ENCODE measurements at places on chromosomes 2 and 18.

- DNase-seq = no peak
Measured at GRCh38 chr2:32732120-32732519, 104.3 kb downstream of the TTC27 start.

DNA sequence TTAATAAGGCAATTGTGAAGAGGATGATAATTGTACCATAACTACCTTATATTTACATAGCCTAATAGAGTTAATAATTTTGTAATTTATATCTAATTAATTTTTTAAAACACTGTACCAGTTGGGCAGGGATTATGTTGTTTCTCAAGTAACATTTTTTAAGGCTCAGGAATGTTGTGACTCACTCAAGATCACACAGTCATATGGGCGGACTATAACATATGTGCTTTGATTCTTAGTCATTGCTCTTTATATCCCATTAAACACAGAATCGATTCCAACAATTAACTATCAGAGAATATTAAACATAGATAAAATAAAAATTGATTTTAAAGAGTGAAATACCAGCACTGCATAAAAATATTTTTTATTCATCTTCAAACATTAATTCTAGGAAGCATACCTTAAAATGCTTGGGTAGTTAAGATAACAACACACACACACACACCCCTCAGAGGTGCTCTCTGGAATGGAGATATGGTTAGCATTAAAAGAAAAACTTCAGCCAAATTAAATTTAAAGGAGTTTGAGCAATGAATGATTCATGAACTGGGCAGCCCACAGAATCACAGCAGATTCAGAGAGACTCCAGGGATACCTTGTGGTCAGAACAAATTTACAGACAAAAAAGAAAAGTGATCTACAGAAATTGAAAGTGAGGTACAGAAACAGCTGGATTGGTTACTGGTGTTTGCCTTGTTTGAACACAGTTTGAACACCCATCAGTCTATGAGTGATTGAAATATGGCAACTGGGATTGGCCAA lies 869.4 kb upstream of the ID2 start:
- DNase-seq = no peak

GRCh38 chr18:64275593-64276300 lies 126.9 kb upstream of the LINC00305 start:
- DNase-seq = no peak

DNA sequence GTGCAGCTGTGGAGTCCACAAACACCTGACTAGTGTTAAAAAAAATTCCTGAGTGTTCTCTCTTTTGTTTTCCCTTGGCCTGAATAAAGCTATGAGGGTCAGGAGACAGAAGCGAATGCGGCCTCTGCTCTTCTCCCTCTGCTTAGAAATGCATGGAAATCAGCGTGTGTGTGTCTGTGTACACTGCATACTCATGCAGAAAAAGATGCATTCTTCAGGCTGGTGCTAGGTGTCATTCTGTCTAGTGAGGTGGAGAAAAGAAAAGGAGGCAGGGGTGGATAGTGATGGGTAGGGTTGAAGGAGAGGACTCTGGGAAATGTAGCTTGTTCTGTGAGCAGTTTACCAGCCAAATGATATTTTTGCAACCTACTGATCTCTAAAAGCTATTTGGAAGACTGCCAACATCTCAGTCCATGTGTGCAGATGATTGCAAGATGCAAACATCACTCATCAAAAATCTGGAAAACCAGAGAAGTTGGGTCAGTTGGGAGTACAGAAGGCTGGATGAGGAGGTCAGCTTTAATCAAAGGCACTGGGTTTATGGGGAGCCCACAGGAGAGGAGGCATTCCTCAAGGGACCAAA lies 177.7 kb downstream of the INSIG2 start:
- no peak for DNase-seq

DNA sequence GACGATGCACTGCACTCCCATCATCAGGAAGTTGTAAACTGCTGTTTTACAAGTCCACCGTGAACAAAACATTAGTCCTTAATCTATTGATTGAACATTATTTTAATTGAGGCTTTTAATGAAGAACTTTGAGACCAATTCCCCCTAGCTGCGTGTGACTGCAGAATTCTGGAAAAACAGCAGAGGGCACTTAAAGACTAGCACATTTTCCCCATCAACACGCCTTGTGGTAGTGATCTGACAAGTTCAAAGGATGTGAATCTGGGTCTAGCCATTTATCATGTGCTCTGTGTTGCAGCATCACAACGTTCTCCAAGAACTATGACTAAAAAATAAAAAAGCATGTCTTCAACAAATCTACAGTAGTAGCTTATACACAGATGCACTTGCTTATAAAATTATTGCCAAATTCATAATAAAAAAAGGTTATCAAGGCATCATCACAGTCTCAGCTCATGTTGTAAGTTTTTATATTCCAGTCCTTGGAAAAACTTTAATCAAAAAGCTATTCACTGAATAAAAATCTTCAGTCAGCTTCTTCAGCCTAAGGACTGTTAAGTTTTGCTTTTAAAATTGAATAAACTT lies 35.8 kb downstream of the SKOR2 start:
- DNase-seq = no peak

GRCh38 chr2:181426672-181427071 lies 30.5 kb upstream of the ITGA4 start:
- DNase-seq = no peak

- DNase-seq = no peak
Measured at GRCh38 chr2:210630873-210631560, 74.6 kb downstream of the CPS1 start.

DNA sequence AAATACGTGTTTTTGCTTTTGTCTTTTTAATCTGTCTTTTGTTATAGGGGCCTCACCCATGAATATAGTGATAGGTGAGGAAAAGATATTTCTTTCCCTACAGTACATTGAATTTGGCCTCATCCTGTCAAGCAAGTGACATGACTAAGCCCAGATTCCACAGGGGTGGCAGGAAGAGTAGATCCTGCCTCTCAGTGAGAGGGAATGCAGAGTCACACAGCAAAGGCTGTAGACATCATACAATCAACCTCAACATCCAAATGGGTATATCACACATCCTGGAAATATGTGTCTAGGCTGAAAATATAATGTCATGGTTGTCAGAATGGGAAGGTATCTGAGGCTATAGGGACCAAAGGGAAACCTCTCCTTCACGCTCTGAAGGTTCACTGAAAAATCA lies 269.6 kb downstream of the CDH20 start:
- DNase-seq = no peak

DNA sequence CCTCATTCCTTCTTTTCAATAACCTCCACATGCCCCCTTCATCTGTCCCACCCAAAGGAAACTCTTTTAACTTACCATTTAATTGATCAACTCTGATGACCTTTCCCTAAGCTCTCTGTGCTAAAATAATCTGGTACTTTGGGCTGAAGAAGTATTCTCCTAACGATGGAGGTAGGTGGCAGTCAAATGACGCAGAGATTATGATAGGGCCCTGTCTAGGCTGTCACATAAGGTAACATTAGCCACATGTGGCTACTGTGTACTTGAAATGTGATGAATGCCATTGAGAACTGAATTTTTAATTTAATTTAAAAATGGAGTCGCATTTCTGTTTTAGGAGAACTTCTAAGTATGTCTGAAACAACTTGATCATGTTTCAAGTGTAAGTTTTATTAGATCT lies 140.5 kb upstream of the TNP1 start:
- DNase-seq = no peak

- DNase-seq = no peak
Measured at GRCh38 chr2:210593166-210593565, 36.8 kb downstream of the CPS1 start.

DNA sequence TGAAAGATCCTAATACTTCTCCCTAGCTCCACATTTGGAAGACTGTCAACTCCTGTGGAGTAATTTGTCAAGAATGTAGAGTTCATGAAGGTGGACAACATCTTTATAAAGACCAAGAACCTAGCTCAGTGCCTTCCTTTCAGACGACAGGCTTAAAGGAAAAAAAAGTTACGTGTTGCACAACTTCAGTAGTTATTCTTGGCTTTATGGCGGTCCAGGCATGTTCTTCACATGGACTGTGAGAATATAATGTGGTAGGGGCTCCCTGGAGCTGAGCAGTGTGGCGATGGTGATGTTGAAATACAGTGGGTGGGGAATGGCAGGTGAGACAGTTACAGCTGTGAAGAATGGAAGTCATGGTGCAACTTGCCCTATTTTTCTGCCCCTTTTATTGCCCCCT lies 3.9 kb downstream of the TAF1B start:
- DNase-seq = no peak

DNA sequence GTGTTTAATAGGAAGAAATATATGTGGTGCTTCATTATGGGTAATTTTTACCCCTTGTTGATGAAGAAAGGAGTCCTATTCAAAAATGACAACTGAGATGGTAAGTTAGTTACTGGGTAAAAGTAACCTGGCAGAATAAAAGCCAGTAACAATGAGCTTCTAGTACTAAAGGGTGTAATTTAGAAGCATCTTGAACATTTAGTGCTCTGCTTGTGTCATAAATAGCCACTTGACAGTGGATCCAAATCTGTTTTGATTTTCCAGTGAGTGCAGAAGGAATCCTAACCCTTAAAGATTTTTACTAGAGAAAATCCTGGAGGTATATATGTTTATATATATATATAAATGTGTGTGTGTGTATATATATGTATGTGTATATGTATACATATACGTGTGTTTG lies 15.1 kb downstream of the COMMD1 start:
- DNase-seq = no peak

GRCh38 chr2:42547014-42547413 lies 21.4 kb upstream of the MTA3 start:
- DNase-seq = no peak

DNA sequence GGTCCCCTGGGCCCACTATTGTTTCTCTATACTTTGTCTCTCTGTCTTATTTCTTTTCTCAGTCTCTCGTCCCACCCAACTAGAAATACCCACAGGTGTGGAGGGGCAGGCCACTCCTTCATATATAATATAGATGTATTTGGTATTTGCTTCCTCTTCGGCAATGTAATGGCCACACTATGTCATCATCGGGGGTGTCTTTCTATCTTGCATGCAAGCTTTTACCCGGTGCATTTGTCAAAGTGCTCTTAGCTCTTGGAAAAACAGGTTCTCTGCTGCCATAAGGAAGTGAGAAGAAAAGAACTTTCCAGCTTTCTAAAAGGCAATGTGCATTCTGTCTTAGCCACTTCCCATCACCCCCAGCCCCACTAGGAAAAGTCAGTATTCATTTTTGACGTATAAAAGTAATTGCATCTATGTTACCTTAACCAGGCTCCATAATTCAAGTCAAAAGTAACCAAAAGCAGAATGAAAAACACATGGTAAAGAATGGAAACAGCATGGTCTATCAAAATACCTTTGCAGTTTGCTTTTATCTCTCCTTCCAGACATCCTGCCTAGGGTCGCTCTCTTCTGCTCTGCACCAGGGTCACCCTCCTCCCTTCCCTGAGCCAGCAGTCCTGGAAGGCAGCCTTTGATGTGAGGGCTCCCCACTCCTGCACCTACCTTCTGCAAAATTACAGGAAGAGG lies 27.2 kb upstream of the FHL2 start:
- no peak for DNase-seq

- no peak for DNase-seq
Measured at GRCh38 chr2:101047774-101048173, 45.7 kb downstream of the RPL31 start.

DNA sequence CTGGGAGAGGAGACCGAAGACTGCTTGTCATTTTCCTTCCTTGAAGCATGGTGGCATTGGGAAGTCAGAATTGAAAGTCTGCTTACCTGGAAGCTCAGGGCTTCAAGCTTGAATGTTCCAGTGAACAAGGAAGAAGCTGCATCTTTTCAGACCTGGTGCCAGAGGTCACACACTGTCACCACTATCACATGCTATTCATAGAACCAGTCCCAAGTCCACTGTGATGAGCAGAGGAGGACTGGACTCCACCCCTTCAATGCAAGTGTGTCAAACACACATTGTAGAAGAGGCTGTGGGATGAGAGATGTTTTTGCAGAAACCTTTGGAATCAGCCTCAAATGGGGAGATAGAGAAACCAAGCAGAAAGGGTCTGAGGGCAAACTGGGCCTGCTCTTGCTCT lies 81.4 kb downstream of the LYPD1 start:
- no peak for DNase-seq

- no peak for DNase-seq
Measured at GRCh38 chr18:7658701-7659100, 91.6 kb downstream of the PTPRM start.

DNA sequence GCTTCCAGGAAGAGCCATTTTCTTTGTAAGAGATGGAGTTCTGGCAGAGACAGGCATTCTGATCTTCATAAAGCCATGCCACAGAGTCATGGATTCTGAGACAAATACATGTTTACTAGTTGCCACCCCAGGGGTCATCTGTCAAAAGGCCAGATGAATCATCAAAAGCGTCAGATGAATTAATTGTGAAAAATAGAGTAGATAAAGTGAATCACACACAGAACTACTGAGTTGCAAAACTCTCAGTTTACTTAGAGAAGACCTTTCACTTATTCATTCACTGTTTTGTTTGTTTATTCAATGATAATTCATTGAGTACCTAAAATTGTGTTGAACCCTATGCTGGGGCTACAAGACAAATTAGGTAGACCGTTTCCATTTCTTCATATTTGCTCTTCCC lies 157.7 kb upstream of the SERPINE2 start:
- no peak for DNase-seq

DNA sequence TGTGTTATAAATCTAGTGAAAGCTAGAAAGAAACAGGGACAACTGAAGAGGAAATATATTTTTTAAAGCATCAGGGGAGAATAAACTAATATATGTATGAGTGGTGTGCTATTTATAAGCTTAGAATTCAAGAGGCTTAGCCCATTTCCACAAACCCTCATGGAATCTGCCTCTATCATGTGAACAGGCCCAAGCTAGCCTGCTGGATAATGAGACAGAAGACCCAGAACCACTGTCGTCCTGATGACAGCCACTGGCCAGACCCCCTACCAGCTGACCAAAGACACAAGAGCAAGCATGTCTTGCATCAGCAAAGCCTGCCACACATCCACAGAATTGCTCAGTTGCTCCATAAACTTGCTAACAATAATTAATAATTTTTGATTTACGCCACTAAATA lies 382.3 kb upstream of the NXPH2 start:
- no peak for DNase-seq

- DNase-seq = no peak
Measured at GRCh38 chr2:108594132-108594981, 60.1 kb downstream of the LIMS1 start.

GRCh38 chr18:6590326-6590725 lies 139.2 kb upstream of the ARHGAP28 start:
- DNase-seq = no peak

- DNase-seq = no peak
Measured at GRCh38 chr2:120935339-120936313, 200.0 kb downstream of the GLI2 start.

DNA sequence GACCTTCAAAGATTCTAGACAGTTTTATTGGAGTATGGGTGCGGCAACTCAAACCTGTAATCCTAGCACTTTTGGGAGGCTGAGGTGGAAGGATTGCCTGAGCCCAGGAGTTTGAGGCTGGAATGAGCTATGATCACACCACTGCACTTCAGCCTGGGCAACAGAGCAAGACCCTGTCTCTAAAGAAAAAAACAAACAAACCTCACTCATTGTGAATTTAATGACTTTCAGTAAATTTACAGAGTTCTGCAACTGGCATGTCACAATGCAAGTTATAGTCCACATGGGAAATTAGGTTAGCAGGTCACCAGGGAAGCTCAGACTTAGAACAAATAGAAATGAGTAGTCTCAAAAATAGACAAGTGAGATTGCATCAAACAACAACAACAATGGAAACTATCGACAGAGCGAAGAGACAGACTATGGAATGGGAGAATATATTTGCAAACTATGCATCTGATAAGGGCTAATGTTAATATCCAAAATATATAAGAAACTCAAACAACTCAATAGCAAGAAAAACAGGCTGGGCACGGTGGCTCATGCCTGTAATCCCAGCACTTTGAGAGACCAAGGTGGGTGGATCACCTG lies 6.7 kb upstream of the NRBP1 start:
- DNase-seq = no peak

- no peak for DNase-seq
Measured at GRCh38 chr18:79589601-79590091, 90.0 kb upstream of the CTDP1 start.
